Endodermal cell (in vitro differentiated cells): ENCODE measurements at places on chromosomes 16 and 17. TPM values are rescaled to one million over a fixed set of nuclear protein-coding genes. Genes with fewer than 3 reads are reported as not detected.

KRTAP2-1 gene
- not detected in 2 replicates for total RNA-seq

POLR2C gene
- 67.1 to 93.9 TPM (median 88.3 TPM) in 3 replicates for total RNA-seq

ZNF423 gene
- total RNA-seq = 20.7 to 30.3 TPM (median 28.4 TPM) in 3 replicates

DNA sequence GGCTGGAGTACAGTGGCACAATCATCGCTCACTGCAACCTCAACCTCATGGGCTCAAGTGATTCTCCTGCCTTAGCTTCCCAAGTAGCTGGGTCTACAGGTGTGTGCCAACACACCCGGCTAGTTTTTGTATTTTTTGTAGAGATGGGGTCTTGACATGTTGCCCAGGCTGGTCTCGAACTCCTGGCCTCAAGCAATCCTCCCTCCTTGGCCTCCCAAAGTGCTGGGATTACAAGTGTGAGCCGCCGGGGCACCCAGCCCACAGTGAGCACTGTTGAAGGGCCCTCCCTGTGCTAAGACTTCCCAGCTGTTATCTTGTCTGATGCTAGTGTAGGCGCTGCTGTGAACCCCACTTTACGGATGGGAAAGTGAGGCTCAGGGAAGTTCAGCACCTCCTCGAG is 8.0 kb downstream of the CASKIN1 start:
- no peaks in the 10 kb centered on the region for H3K36me3 ChIP-seq
- no peak overlapping the region for H3K4me3 ChIP-seq
- no peak for DNase-seq

DNA sequence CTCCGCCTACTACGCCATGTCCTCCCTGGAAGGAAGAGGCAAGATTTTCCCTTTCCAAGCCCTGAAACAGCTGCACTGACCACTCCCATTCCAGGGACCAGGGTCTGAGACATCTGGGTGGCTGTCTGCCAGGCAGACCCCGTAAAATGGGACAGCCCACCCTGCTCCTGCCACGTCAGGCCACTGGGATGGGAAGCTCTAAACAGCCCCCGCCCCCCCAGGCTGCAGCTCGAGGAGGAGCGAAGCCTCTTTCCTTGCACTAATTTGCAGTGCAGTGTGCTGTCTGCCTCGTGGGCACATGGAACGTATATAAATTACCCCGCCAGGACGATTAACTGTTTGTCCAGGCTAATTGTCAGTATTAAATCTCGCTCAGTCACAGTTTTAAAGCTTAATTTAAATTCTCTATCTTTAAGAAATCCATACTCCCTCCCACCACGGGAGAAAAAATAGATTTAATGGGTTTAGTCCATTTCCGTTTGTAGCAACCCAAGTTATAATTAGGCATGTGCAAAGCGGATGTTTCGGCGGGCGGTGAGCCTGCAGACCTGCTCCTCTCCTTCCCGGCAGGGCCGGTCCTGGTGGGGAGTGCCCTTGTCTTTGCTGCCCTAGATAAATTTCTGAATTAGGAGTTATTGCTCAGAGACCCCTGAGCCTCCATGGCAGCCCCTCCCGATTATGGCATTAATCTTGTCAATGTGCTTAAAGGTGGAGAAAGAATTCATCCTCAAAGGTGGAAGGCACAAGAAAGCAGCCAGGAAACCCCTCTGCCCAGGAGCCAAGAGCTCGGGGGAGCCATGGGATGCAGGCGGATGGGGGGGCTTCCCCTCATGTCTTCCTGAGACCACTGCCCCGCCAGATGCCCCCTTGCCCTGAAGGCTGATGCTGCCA is 268.0 kb upstream of the TNRC6C start:
- peak; percentile 33 for DNase-seq
- H3K4me1 ChIP-seq = no peaks in the 10 kb centered on the region
- H3K27me3 ChIP-seq = peaks cover 25% of the 10 kb centered on the region

- H3K27me3 ChIP-seq = no peaks in the 10 kb centered on the region
- H3K36me3 ChIP-seq = peaks cover 13% of the 10 kb centered on the region
- DNase-seq = no peak
- no peak overlapping the region for H3K4me3 ChIP-seq
These were observed 24.6 kb downstream of the CTU2 start for GRCh38 chr16:88730632-88731607.

DNA sequence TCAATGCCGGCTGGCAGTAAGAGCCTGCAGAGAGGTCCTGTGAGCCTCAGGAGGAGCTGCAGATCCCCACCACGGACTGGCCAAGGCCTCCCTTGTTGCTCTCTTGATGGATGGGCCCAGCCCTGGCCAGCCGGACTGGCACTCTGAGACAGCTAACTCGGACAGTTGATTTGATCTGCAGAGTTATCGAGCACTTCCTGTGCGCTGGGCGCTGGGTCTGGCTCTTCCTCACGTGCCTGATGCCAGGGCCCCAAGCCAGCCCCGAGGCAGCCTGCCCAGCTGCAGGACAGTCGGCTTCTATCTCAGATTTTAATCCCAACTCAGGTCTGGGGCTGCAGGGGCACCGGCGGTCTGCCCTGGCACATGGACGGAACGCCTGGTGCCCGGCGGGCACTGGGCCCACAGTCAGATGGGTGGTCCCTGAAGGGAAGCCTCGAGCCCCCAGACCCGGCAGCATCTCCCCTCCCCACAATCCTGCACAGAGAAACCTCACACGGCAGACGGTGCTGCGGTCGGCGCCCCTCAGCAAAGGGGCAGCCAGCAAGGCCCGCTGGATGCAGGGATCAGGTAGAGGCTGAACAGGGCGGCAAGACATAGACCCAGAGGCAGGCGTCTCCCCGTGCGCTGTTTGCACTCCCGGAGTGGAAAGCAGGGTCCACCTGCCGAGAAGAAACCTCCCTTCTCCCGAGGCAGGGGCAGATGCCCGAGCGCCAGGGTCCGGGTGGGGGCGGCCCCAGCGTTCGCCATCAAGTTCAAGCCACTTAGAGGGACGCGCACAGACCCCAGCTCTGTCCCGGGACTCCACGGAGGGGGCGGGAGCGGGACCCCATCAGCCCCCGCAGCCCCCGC is 34.0 kb downstream of the TIMM22 start:
- no peaks in the 10 kb centered on the region for H3K36me3 ChIP-seq
- no peak for DNase-seq
- no peak overlapping the region for H3K27ac ChIP-seq
- H3K4me1 ChIP-seq = no peaks in the 10 kb centered on the region
- peaks cover 24% of the 10 kb centered on the region for H3K27me3 ChIP-seq

DNA sequence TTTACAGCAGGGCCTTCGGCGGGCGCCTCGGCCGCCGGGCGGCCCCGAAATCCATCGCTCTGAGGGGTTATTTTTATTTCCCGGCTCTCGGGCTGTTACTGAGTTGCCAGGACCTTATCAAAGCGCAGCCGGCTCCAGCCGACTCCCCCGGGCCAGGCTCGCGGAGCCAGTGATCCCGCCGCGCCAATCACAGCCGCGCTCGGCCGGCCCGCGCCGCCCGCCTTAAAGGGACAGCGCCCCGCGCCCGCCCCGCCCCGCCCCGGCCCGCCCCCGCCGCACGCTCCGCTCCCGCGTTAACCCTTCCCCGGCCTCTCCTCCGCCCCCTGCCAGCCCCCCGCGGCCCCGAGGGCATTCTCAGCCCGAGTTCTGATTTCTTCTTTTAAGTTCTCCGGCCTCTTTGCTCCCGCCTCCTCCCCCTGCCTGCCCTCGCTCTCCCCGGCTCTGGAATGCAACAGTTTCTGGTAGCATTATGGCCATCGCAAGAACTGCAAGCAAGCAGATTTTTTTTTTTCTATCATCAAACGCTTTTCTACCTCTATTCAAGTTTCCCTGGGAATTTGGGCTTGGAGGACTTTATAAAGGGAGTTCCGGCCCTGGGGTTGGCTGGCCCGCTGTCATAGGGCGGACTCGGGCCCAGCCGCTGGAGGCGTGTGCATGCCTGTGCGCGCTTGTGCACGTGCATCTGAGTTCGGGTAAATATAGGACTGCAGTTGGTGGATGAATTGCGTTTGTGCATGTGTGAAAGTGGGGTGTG is at the start of gene AXIN2:
Gene AXIN2 (minus strand): TSS at position 197 of the 754 bp plus-strand sequence. CDS start 3,028 bp downstream, outside the sequence.
- peak; percentile 99 for DNase-seq
- H3K36me3 ChIP-seq = peaks cover 17% of the 10 kb centered on the region
- H3K4me1 ChIP-seq = peaks cover 6% of the 10 kb centered on the region
